HTR-8/SVneo (cell line): ENCODE measurements at places on chromosomes 5 and 9.

- no peak for DNase-seq
Observed at GRCh38 chr5:90071066-90071465, 338.5 kb downstream of the CETN3 start.

DNA sequence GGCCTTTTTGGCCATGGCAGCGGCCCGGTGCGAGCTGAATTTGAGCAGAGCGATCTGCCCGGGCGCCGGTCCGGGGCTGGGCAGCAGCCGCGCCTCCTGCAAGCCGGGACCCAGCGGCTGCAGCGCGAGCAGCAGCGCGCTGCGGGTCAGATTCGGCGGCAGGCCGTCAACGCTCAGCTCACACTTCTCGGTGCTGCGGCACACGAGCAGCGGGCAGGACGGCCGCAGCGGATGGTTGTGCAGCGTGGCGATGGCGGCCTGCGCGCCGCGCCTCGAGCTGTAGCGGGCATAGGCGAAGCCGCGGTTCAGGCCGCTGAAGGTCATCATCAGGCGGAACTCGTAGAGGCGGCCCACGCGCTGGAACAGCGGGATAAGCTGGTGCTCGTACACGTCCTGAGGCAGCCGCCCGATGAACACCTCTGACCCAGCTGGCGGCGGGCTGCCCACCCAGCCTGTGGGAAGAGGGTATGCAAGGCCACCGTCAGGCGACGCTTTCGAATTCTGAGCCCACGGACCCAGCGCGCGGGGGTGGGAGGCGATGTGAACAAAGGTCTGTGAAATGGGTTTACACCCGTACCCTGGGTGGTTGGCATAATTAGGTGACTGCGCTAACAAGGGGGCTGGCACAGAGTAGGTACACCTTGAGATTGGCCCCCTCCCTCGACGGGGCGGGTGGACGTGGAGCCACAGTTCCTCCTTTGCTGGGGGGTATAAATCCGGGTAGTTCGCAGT, 755 bp downstream of the DND1 start:
- no peak for DNase-seq

- no peak for DNase-seq
Observed at GRCh38 chr9:6212722-6213375, 2.8 kb upstream of the IL33 start.

DNA sequence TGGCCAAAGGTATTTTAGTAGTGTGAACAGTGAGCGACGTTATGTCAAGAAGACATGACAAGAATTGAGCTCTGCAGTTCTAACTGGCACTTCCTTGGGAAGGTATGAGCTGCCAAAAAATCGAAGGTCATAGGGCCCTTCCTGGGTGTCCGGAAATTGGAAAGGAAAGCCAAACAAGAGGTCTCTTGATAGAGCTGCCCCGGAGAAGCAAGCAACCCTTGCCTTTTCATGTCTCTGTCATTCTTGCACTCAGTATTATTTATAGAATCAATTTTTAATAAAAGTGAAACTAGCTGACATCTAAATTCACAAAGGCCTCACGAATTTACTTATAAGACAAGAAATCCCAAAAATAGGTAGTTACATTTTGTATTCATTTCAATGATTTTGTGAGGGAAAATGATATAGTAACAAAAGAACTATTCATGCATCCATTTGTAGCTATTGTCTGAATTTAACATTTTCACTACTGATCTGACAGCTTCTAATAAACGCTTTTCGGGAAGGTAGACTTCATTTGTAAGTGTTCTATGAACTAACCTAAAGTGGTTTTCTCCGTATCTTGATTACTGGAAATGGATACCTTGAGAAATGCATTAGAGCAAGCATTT, 113.8 kb upstream of the VCAN start:
- DNase-seq: no peak

DNA sequence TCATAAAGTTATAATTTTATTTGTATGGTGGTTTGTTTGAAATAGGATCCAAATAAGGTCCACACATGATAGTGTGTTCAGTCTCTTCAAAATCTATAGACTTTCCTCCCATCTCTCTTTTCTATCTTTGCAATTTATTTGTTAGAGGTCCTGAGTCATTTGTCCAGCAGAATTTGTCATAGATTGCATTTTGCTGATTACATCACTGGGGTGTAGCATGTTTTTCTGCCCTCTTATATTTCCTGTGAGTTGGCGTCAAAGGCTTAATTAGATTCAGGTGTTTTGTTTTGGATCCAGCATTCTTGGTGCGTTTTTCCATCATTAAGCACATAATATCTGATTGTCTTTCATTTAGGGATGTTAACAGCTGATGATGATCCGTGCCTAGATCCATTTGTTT, 15.0 kb downstream of the CYFIP2 start:
- no peak for DNase-seq

GRCh38 chr5:137010226-137010625, 488.9 kb downstream of the SPOCK1 start:
- no peak for DNase-seq

- DNase-seq: no peak
Observed at GRCh38 chr5:92548346-92548745, 1032.7 kb downstream of the NR2F1-AS1 start.

DNA sequence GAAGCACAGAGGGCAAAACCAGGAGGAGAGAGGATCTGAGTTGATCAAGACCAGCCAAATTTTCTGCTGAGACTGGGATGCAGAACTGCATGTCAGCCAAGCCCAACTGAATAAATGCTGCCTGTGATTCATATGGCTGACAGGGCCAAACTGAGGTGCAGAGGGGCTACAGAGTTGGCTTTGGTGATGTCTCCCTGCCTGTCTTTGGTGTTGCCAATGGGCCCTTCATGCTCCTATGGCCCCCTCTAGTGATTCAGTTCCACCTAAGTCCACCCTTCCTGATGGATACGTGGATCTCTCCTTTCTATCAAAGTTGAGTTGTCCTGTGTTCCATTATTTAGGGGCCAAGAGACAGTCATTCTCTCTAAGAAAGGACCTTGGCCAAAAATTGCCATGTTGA, 163.6 kb upstream of the TLE4 start:
- DNase-seq: no peak

DNA sequence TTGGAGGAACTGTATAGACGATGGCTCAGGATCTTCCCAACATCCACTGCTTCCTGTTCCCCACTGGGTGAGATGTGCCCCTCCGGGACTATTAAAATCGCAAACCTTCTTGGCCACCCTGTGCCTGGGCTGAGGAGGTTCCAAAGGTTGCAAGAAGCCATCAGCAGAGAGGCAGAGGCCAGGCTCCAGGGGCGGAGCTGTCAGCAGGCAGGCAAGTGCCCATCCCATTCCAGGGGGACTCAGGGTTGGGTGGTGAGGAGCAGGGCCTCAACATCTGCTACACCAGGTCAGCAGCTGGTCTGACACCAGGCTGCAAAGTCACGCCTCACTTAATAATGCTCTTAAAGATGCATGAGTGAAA, 2.2 kb downstream of the BTNL3 start:
- no peak for DNase-seq

DNA sequence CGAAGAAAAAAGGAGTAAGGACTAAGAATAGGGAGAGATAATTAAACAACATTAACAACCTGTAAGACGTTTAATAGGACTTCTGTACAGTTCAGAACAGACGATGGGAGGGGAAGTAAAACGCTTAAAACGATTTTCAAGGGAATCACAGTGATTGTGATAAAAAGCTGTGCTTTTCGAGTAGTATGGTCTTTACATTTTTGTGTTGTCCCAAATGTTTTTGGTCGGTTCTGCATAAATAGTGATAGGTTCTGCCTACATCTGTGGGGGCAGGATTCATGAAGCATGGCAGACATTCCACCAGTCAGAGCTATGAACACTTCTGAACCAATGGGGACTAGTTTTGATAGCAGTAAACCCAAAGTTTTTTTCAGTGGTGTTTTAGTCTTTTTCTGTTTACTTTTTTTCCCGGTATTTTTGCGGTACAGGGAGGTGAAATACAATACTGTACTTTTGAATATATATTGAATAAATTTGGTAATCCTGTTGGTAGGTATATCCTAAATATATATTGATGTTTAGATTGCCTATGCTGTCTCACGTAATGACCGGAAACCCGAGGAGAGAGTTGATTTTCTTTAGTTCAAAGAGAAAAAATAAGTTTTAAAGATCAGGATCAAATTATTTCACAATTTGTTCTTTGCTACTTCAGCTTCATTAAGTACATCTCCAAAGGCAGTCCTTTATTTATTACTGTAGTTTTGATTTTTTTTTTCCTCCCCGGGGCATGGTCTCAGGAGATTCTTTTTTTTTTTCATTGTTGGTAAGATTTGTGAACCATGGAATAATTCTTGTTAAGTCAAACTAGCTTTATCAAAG, 1.3 kb downstream of the ERBIN start:
- no peak for DNase-seq

DNA sequence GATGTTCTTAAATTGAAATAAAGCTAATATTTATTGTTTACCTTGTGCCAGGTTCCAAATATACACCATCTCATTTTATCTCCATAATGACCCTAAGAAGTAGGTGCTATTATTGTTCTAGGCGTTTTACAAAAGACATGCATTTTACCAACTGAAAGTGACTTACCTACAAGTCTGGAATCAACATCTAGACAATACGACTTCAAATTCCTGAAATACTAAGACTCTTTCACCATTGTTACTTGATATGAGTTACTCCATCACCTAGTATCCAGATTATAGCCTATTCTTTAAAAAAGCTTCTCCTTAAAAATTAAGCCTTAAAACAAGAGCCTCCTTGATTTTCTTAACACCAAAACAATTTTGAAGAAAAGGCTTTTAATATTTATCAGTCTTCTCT, 13.3 kb downstream of the HACD4 start:
- DNase-seq: no peak

- DNase-seq: no peak
Observed at GRCh38 chr9:121745396-121745695, 93.9 kb downstream of the DAB2IP start.

- no peak for DNase-seq
Observed at GRCh38 chr9:125525921-125526631, 180.9 kb downstream of the MAPKAP1 start.

GRCh38 chr9:804026-804425, 37.5 kb upstream of the DMRT1 start:
- no peak for DNase-seq

DNA sequence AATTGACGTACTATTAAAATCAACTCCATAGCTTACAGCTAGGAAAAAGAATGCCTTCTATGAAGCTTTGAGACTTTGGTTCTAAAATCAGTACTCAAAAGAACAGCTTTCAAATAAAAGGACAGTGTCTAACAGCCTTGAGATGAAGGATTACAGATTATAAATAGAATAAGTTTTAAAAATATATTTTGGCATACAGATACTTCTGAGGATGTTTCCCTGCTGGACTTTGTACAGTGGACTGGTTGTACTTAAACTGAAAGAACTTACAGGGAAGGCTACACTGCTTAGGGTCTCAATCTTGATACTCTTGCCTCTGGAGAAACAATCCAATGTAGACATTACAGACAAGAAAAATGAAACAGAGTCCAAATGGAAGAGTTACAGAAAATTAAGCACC, 452.7 kb downstream of the CETN3 start:
- no peak for DNase-seq

DNA sequence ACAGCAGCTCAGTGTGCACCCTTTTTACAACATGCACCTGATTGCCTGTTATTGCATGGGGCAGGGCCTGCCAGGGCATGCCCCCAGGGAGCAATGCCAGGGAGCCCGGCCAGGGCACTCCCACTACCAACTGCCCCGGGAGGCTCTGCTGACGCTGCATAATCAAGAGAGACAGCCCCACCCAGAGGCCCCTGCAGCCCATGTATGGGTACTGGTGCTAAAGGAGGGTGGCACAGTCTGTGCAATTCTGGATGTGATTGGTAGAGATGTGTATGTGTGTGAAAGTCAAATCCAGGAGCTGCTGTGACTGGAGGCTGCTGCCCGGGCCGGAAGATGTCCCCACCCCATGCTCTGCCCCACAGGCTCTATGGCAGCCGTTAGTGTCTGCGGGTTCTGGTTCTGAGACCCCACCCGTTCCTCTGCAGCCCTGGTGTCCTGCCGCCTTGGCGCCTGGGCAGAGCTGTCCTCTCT, 3.9 kb upstream of the NEURL1B start:
- DNase-seq: peak; percentile 58

GRCh38 chr9:137168573-137168903, 1.3 kb downstream of the LRRC26 start:
- DNase-seq: no peak

DNA sequence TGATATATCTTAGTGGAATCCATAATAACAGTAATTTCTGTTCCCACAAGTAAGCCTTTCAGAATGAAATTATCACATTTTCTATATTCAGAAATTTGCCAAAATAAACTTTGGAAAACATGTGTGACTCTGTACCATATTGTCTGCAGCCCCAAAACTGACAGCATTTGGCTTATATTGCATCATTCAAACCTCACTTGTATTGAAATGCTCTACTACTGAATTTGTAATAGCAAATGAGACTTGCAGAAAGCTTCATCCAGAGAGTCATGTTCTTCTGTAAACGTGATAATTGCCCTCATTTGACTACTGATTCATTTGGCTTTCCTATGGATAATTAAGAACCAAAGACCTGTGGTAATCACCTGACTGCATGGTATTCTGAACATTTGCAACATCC, 1249.5 kb upstream of the CDH18 start:
- no peak for DNase-seq

- DNase-seq: no peak
Observed at GRCh38 chr9:3842839-3843238, 317.0 kb upstream of the RFX3 start.

GRCh38 chr5:54045077-54045792, 265.1 kb downstream of the ARL15 start:
- no peak for DNase-seq

DNA sequence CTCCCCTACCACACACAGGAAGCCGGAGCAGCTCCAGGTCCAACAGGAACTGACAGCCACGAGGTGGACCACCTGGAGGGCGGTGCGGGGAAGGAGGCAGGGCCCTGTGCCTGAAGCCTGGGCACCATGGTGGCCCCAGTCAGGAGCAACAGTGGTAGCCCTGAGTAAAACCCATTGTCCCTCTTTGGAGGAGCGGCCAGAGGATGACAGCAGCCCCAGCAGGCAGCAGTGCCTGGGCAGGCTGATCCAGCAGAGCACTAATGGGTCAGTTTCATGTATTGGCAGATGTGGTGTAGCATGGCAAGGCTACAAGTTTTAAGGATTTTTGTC, 47.7 kb upstream of the GARNL3 start:
- DNase-seq: no peak

DNA sequence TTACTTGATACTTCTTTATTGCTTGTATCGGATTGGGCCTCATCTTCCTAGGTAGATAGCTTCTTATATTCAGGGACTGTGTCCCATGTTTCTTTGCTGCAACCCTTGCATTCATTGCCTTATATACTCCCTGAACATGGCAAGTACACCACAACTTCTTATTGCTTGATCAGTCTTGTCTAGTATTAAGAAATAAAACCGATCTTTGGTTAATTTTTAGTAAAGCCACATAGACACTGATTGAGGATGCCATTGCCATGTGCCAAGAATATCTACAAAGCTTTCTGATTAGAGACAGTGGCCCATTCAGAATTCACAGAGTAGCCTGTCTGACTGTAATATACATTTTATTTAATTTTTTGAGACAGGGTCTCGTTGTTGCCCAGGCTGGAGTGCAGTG, 34.7 kb upstream of the ANKRD55 start:
- DNase-seq: no peak

GRCh38 chr5:84411832-84412605, 27.3 kb upstream of the EDIL3 start:
- DNase-seq: no peak

- no peak for DNase-seq
Observed at GRCh38 chr5:105783811-105784210, 1886.9 kb downstream of the EFNA5 start.
